ENCODE measurements at places on chromosomes 12 and 14. TPM values are rescaled to one million over a fixed set of nuclear protein-coding genes. Genes with fewer than 3 reads are reported as not detected.

DNA sequence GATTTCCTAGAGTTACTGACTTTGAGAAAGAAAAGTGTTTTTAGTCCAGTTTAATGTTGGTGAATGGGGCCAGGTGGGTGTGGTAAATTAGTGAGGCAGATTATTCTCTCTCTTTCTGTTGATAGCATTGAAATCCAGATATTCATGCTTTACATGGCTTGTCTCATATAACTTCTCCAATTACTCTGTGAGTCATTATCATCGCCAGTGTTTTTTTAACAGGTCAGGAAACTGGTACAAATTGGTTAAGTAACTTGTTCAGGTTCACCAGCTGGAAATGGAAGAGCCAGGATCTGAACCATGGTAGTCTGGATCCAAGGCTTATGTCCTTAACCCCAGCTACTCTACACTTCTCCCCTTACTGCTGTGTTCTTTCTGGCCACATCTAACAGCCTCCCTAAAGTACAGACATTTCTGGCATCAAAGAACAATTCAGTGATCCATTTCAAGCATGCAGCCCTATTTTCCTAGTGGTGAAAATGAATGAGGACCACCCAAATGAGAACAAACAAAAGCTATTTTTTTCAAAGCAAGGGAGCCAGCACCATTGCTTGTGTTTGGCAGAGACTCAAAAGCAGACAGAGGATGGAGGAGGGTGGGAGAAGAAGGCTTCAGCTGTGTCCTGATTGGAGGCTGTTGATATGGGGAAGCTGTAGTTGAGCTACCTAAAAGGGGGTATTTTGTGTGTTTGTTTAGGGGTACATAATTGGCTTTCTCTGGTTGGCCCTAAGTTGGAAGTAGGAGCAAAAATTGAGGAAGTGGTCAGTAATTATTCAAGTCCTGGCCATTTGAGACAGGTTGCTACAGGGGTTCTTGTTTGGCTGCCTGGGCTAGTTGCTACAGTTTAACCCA lies 1.7 kb downstream of the IRAK3 start:
- H3K27ac ChIP-seq: peak overlapping the region; percentile 95
- peak overlapping the region; percentile 62 for H3K4me3 ChIP-seq

Gene CCT2
- 81.4 TPM for total RNA-seq

Gene NTF3
- 1.2 TPM for total RNA-seq

Gene VDR
- total RNA-seq: 24.3 TPM

Gene DHRS7
- total RNA-seq: 72.8 TPM
